Fibroblast of the conjunctiva (primary cell): ENCODE measurements at places on chromosomes 12 and 14.

- peak; percentile 87 for DNase-seq
Measured at GRCh38 chr12:122080149-122081082, 1.9 kb downstream of the MLXIP start.

DNA sequence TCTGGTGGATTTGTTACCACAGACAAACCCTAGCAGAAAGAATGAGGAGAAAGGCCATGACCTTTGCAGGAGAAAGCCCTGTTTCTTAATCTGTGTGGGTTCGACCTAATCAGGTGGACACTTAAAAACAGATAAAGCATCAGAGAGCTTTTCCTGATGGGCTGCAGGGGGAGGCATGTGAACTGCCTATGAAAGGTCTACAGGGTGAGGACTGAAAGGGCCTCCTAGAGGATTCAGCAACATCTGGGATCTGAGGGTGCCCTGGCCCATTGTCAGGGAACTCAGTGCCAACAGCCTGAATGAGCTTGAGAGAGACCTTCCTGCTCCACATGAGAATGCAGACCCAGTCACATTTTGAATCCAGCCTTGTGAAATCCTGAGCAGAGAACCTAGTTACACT lies 178.8 kb upstream of the DDHD1 start:
- peak; percentile 13 for DNase-seq

DNA sequence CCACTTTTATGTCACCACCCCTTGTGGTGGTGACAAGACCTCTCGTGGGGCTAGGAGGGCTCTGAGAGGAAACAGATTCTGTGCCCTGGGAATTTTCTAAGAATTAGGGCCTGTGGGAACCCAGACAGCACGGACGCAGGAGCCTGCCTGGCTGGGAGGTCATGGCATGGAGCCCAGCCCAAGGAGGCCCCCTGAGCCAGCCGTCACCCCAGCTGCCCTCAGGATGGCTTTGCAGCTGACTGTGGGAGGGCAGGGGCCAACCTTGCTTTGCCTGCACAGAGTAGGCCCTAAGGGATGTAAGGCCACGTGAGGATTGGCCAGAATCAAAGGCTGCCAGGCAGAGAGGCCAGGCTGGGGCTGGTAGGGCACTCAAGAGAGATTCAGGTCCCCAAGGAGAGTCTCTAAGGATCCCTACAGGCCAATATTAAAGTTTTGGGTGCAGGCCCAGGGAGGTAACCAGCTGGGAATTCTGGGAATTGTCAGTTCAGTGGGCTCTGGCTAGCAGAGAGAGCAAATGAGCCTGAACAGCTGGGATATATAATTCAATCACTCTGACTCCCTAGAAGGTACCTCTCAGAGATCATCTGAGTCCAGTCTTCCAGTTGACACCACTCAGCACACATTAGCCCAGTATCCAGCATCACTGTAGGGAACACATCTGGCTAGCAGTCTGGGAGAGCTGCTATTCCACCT lies 6.4 kb downstream of the LTBP2 start:
- DNase-seq: no peak

DNA sequence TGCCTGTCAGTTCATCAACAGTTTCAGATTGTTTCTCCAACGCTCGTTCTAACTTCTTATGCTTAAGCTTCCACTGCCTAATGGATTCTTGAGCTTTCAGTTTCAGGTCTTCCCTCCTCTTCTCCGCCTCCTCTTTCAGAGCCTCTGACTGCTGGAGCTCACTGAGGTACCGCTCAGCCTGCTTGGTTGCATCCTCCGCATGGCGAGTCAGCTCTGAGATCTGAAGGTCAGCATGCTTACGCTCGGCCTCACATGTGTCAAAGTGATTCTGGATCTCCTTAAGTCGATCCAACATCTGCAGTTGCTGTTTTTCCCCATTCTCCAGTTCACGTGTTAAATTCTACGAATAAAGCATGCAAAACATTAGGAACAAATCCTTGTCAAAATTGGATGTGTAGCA lies 148.8 kb downstream of the CEP128 start:
- DNase-seq: no peak

DNA sequence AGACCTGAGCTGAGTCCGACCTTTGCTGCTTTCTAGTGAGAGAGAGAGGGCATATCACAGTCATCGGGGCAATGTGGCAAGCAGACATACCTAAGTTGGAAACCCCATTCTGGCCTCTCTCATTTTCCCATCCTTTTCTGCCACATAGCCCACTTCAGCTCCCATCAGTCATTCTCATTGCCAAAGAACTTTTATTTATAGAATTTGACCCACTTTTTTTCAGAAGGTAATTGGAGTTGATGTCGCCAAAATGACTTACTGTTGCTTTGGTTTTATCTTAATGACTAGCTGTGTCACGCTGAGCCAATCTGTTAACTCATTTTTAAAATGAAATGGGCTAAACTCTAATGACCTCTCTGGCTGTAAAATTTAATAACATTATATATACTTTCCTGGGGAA lies 63.9 kb upstream of the RMST start:
- DNase-seq: no peak

GRCh38 chr14:99395909-99396530 lies 84.6 kb downstream of the SETD3 start:
- no peak for DNase-seq
